Fibroblast of skin of abdomen (primary cell): ENCODE measurements at places on chromosomes 4 and X.

DNA sequence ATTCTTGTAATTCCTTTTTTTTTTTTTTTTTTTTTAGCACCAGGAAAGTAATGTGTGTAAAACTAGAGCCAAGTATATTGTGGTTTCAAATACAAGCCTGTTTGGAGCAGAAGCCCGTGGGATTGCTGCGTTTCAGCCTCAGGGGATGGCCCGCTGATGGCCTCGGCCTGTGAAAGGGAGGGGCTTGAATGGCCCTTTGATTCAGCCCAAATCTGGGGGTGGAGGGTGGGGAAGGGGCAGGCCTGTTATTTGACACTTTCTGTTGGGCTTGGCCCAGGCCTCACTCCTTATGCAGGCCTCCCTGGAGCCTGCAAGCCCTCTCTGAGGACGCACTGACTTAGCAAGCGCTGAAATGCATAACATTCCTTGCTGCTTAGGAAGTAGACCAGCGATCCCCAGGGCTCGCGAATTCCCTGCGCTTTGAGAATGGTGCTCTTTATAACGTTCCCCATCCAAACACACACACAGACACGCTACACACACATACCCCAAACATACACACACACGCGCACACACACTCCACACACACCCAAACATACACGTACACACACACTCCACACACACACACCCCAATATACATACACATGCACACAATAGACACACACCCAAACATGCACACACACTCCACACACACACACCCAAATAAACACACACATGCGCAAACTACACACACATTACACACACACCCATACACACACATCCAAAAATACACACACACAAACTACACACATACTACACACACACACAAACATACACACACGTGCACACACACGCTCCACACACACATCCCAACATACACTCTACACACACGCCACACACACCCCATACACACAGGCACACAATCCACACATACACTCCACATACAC, 29.6 kb downstream of the TLR10 start:
- DNase-seq, result peak; percentile 99

DNA sequence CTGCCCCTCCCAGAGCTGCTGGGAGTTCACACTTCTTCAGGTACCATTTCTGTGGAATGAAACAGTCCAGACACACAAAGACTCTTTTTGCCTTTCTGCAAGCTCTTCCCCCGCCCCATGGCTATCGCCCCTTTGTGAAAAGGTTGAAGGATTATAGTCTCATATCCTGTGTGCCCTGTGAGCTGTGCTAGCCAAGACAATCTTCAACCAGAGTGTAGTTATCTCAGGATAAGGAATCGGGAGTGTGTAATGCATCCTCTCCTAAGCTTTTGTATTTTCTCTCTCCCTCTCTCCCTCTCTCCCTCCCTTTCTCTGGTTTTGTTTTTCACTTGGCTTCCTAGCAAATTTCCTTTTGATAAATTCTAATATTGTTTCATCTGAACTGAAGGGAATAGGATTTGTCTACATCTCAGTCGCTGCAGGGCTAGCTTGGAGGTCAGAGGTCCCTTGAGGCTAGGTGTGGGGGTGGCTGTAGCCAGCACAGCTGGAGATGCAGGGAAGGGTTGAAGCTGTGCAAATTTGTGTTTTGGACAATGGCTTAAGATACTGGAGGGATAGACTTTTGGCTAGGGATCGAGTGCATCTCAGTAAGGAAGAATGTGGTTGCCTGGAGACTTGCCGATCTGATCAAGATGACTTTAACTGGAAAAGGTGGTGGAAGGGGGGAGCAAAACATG, 74.6 kb upstream of the NALF2 start:
- no peak for DNase-seq

DNA sequence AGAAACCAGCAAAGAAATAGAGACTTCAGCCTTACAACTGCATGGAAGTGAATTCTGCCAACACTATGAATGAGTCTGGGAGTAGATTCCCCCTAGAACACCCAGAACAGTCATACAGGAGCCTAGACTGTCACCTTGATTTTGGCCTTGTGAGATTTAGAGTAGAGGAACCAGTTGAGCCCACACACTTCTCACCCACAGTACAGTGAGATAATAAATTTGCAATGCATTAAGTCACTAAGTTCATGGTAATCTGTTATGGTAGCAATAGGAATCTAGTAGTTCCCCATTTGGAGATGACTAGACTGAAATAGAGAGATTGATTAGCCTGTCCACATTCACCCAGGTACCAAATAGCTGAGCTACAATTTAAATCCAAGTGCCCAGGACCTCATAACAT, 59.0 kb downstream of the FAM13A start:
- DNase-seq, result no peak

GRCh38 chrX:10189317-10190268, 32.8 kb downstream of the CLCN4 start:
- DNase-seq, result peak; percentile 52

GRCh38 chr4:61079427-61079826, 120.7 kb upstream of the ADGRL3 start:
- no peak for DNase-seq

GRCh38 chr4:166996216-166996615, 238.1 kb downstream of the SPOCK3 start:
- DNase-seq, result no peak

DNA sequence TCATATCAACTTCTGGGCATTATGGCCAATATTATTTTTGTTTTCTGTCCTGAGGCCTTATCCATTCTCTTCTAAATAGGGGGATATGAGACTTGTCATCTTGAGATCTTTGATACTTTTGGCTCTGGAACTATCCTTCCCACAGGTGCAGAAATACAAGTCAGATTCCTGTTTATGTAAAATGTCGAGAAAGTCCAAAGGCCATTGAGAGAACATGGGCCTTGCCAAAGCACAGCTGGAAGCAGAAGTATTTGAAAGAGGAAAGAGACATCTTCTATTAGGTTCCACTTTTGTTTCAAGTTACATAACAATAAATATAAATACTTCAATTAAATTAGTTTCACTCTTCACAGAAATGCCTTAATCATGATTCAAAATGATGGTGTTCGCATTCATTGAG, 20.8 kb upstream of the PRSS48 start:
- no peak for DNase-seq

- DNase-seq, result peak; percentile 40
These were observed 45.8 kb downstream of the SLC39A8 start for GRCh38 chr4:102299354-102300107.

DNA sequence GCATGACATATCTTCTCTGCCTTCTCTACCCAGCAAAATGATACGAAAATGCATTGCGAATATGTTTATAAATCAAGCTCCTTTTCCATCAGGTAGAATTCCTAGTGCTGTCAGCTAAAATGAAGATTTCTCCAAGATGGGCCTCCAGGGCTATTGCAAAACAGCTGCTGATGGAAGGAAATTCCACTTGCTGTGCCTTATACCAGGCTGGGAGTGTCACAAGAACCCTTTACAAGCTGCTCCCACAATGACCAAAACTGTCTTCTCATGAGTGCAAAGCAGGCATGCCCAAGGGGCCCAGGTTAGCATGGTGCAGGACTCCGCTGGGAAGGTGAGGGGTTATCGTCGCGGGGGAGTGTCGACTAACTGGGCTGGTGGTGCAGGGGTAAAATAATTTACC, 8.7 kb downstream of the HNRNPH2 start:
- DNase-seq, result no peak

GRCh38 chr4:168421671-168422070, 58.6 kb downstream of the DDX60L start:
- DNase-seq, result no peak

GRCh38 chrX:119105826-119106225, 21.8 kb downstream of the KIAA1210 start:
- DNase-seq, result peak; percentile 21

GRCh38 chr4:48708610-48709009, 71.5 kb downstream of the FRYL start:
- DNase-seq, result no peak

- no peak for DNase-seq
These were observed 383 bp upstream of the TBC1D19 start for GRCh38 chr4:26583538-26583864.

GRCh38 chr4:88185906-88186305, 27.5 kb upstream of the ABCG2 start:
- peak; percentile 35 for DNase-seq

DNA sequence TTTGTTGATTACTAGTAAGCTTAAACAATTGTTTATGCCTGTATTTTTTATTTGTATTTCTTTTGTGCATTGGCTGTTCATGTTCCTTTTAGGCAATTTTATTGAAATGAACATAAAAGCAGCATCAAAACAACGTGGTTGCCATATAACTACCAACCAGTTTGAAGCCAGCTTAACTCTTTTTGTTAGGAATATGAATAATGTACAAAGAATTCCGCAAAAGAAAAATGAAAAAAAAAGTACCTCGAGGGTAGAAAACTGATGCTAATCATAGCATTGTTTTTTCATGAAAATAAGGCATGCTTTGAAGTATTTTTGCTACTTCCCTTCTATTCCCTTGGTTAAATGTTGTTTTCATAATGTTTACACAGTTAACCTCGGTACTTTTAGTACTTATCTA, 1024.0 kb upstream of the SLIT2 start:
- no peak for DNase-seq

GRCh38 chrX:142483965-142484364, 278.9 kb upstream of the MAGEC2 start:
- DNase-seq, result no peak

DNA sequence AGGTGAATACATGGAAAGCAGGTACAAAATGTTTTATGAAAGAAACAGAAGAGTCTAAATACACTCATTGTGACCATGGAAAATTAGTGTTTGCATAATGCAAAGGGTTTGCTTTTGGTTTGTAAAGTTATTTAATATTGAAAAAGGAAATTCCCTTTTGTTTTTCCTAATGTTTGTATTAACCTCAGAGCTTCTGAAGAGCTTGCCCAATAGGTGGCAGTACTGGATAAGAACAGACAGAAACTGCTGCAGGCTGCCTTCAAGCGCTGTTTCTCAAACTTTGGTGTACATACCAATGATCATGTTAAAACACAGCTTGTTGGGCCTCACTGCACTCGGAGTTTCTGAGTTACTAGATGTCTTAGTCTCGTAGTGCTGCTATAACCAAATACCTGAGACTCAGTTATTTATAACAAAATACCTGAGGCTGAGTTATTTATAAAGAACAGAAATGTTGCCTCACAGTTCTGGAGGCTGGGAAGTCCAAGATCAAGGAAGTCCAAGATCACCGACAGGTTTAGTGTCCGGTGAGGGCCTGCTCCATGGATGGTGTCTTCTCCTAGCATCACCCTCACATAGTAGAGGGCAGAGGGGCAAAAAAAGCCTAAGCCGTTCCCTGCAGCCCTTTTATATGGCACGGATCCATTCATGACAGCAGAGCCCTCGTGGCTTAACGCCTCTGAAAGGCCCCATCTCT, 54.2 kb downstream of the SUPT20HL2 start:
- DNase-seq, result peak; percentile 67

- DNase-seq, result peak; percentile 53
These were observed 37.4 kb upstream of the SPON2 start for GRCh38 chr4:1209821-1210220.

- DNase-seq, result peak; percentile 1
These were observed 908.1 kb downstream of the CCSER1 start for GRCh38 chr4:91035276-91035675.

- DNase-seq, result no peak
These were observed 22.7 kb downstream of the RGS12 start for GRCh38 chr4:3315566-3315965.

GRCh38 chr4:61533140-61533539, 333.0 kb downstream of the ADGRL3 start:
- DNase-seq, result peak; percentile 51

DNA sequence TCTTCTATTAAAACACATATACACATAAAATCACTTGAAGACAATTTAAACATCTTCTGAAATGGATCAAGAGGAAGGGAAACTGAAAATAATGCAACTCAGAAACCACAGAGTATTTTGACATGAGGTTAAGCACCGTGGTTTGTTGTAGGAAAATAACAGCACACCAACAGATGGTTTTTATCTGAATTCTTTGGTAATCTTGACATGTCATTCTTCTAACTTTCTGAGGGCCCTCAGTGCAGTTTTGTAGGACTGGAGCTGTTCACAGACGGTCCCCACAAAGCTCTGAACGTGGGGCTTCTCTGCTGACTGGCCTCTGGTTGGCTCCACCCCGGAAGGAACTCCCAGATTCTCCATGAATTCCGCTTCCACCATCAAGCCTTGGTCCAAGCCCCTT, 16.0 kb upstream of the TLR8 start:
- no peak for DNase-seq

GRCh38 chrX:17544821-17545220, 169.8 kb downstream of the NHS start:
- no peak for DNase-seq

- no peak for DNase-seq
These were observed 1693.1 kb upstream of the TENM3 start for GRCh38 chr4:180550106-180550505.

- peak; percentile 29 for DNase-seq
These were observed 40.8 kb downstream of the C4orf46 start for GRCh38 chr4:158630893-158631292.

- DNase-seq, result peak; percentile 22
These were observed 48.5 kb upstream of the ARMCX2 start for GRCh38 chrX:101708163-101708562.
